ENCODE measurements at places on chromosomes 7 and 10.

GRCh38 chr10:89789188-89789877, 87.9 kb downstream of the KIF20B start:
- no peak for DNase-seq

DNA sequence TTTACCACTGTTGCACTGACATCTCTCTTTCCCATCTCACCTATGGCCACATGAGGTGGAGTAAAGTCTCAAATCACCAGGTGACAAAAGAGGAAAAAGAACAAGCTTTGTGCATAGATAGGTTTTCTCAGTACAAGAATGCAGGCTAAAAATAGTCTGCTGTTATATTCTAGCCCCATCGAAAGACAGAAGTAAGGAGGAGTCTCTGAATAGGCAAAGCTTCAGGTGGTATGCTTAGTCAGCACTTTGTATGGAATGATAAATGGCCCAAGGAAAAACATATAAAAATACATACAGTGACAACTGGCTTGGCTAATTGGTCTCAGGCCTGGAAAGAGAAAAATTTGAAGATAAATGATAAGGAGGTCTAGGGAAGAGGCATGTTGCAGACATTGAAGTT, 39.6 kb upstream of the KCND2 start:
- DNase-seq, result no peak

DNA sequence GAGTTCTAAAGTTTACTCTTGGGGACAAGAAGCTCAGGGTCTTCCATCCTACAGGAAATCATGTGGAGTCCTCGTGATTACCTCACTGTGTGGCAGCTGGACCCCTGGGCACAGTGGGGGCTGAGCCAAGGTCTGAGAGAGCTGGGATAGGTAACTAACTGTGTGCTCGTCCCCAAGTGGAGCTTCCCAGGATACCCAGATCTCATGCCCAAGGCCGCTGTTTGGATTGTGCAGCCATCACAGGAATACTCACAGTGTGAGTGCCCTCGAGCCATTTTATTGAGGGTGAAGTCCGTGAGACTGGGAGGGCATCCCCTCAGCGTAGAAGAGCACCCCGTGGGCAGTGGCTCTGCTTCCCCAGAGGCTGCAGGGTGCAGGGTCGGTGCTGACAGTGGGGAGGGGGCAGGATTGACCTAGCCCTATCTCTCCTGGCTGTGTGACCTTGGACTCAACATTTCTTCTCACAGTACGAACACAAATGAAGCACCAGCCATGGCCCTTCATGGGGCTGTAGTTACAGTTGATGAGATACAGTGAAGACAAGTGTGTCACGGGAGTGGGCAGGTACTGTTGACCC, 69.6 kb upstream of the LEP start:
- DNase-seq, result no peak

GRCh38 chr10:91741356-91741755, 56.9 kb upstream of the TNKS2 start:
- no peak for DNase-seq

DNA sequence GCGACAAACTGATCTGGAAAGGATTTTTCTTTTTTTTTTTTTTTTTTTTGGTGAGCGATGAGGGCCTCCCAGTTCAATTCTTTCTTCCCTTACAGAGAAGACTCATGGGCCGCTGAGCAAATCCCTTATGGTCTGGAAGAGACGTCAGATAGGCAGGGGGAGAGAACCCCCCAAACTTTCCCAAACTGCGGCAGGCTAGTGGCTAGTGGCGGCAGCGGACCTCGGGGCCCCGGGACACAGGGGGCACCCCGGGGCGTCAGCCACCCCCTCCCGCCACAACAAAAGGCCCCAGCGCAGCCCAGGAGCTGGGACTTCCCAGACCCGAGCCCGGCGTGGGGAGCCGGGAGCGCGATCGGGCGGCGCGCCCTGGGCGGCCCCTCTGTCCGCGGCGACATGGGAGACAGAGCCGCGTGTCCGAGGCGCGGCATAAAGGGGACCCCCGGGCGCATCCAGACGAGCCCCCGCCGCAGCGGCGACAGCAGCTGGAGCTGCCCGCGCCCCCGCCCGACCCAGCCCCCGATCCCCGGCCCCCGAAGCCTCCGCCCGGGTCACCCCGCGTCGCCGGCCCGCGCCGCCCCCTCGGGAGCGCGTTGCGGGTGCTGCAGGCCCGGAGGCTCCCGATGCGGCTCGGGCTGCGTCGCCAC, 755 bp downstream of the FAM171A1 start:
- peak; percentile 35 for DNase-seq

GRCh38 chr7:6279341-6279740, 6.9 kb upstream of the CYTH3 start:
- no peak for DNase-seq

GRCh38 chr7:131522325-131522930, 34.0 kb downstream of the PODXL start:
- DNase-seq, result peak; percentile 32

- no peak for DNase-seq
Observed at GRCh38 chr10:75468612-75469005, 37.2 kb downstream of the LRMDA start.

DNA sequence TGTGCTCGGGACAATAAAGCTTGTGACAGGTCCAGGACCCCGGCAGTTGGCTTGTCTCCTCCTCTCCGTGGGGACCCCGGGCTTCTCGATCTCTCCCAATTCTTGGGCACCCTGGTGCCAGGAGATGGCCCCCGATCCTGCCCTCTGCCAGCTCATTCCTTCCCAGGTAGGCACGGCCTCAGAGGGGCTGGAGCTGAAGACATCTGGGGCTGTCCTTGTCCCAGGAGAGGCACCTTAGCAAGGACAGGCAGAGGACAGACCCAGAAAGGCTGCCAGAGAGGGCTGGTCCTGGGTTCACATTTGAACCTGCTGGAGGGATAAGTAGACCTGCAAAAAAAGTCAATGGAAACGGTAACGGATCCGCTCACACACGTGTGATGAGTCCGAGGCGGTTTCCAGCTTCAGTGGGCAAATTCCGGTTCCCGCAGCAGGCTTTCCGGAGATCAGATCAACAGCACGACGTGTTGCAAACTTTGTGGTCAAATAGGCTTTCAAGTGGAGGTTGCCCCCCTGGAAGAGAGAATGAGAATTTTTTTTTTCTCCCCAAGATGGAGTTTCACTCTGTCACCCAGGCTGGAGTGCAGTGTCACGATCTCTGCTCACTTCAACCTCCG, 47.7 kb upstream of the GTF2IRD1 start:
- DNase-seq, result no peak

GRCh38 chr10:103807996-103808395, 47.4 kb downstream of the SH3PXD2A start:
- no peak for DNase-seq

DNA sequence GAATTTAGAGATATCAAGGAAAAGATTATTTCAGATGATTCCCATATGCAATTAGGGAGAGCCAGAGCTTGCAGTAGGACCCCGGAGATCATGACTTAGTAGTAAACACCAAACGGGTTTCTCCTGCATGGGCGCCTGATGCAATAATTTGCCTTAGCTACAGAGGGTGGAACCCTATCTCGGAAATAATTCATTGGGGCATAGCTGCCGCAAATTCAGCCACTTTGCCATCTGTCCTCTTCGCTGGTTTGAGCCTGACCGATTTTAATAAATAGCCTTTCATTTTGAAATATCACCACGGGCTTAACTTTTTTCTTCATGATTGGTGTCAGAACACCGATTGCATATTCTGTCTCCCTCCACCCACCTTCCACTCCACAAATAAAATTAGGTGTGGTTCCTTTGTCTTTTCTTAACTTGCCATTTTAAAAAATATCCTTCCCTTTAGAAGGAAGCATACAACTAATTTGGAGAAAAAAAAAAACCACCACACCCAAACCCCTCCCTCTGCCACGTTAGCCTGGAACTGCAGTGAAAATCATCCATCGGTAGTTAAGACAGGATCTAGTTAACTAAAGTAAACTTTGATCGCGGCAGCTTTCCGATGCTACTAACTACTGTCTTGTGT, 1.4 kb downstream of the GARS1 start:
- peak; percentile 66 for DNase-seq

DNA sequence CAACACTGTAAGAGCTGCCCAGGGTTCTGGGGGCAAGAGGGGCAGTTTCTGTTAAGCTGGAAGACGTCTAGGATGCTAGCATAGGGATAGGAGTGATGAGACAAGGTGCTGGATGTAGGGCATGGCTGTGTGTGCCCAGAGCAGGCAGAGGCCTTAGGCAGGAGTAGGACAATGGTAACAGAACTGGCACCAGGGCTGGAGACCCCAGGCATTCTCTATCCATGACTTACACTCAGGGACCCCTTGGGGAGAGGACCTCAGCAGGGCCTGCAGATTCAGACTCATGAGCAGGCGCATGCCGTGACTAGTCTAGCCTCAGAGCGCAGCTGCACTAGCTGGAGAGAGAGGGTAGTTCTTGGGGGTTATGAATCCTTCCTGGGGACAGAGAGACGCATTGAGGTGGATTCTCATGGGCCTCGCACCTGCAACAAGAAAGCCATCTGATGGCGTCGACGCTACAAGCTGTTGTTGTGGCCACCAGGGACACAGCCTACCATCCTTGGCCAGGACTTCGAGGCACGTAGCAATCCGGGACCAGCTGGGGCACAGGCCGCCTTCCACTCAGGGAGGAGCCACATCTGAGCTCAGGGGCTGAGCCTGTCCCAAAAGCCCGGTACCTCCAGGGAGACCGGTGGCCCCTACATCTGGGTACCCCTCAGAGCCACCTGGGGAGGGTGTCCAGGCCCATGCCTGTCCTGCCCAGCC, 474.1 kb downstream of the PTPRN2 start:
- DNase-seq, result no peak

DNA sequence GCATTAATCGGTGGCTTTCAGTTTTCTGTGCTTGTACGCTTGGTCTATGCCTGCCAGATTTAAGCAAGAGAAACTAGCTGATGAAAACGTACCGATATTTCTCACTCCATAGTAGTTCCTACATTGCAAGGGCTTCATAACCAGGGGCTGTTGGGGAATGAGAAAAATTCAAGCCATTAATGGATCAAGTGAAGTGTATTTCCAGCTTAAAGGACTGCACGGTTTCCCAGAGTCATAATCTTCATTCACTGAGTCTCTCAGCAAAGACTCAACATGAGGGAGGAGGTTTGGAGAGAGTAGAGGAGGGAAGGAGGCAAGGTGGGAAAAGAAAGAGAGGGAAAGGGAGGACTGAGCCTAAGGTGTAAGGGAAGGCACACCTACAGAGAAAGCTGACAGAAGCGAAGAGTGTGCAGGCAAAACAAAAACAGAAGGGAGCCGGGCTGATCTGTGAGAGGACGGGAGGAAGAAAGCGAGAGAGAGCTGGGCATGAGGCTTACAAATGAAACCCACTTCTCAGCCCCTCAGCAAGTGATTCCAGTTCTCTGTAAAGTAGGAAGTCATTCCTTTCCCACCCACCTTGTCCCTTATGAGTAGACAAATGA, 625 bp downstream of the GIMAP2 start:
- DNase-seq, result no peak

GRCh38 chr10:126062131-126063032, 166.0 kb downstream of the FANK1 start:
- DNase-seq, result peak; percentile 99

DNA sequence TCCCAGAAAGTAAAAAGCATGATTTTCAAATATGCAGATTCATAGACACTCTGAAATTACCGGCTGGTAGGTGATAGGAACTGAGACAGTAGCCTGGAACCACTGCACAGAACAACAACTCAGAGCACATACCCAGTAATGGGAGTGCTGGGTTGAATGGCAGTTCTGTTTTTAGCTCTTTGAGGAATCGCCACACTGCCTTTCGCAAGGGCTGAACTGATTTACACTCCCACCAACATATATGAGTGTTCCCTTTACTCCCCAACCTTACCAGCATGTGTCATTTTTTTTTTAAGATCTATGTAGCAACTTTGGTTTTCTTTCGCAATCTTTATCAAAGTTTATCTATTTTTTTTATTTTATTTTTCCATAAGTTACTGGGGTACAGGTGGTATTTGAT, 358.8 kb downstream of the CALN1 start:
- no peak for DNase-seq

DNA sequence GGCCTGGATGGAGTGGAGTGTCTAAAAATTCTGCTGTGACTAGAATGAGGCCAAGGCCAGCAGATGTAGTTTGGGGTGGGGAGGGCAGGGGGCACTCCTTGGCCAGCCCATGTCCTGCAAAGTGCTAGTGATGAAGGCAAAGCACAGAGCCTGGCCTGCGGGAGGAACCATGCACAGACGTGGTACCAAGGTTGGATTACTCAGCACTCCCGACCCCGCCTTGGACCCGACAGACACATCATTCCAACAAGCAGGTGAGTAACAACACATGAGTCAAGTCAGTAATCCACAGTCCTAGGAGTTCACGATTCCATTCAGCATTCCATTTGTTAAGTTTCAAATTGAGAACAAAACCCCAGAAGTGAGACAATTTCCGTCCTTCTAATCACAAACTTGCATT, 317.3 kb downstream of the TCERG1L start:
- no peak for DNase-seq

DNA sequence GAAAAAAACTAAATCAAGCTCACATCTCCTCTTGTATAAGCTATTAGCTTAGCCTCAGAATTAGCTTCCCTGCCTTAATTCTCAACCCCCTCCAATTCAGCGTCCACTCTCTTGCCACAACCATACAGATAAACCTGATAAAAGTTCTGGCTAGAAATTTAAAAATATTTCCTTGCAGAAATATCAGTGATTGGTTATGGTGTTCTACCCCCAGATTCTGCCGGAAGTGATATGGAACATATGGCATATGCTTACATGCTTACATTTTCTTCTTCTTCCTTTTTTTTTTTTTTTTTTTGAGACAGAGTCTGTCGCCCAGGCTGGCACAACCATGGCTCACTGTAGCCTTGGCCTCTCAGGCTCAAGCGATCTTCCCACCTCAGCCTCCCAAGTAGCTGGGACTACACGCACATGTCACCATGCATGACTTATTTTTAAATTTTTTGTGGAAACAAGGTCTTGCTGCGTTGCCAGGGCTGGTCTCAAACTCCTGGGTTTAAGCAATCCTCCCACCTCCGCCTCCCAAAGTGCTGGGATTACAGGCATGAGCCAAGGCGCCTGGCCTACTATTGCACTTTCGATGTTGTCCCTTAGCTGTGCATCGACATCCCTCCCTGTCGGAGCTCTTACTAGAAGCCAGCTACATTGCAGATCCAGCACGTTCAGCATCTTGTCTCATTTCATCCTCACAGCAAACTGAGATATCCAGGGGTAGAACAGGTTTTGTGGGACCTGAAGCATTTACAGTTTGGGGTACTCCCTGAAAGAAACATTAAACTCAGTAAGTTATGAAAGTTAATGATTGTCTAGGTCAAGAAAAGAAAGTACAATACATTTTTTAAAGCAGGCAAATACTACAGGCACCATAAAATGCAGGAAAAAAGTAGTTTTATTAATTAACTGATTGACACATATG, 205.6 kb upstream of the TCF7L2 start:
- no peak for DNase-seq

GRCh38 chr7:20019757-20020432, 197.3 kb downstream of the MACC1 start:
- no peak for DNase-seq

GRCh38 chr7:27351786-27352185, 109.2 kb downstream of the EVX1 start:
- no peak for DNase-seq

- DNase-seq, result no peak
Observed at GRCh38 chr10:1872151-1872726, 134.9 kb upstream of the ADARB2 start.

All from EH (cell line).